Mucosa of descending colon (tissue), 3 donors: ENCODE measurements at places on chromosomes 3 and 15.
A peak's percentile ranks its signal among the peaks of the same experiment; 100 is the strongest.

GRCh38 chr3:141356046-141356445 lies 12.3 kb upstream of the ZBTB38 start:
- no peak for DNase-seq

- no peak for DNase-seq
Measured at GRCh38 chr15:44804298-44805046, 68.1 kb downstream of the TRIM69 start.

DNA sequence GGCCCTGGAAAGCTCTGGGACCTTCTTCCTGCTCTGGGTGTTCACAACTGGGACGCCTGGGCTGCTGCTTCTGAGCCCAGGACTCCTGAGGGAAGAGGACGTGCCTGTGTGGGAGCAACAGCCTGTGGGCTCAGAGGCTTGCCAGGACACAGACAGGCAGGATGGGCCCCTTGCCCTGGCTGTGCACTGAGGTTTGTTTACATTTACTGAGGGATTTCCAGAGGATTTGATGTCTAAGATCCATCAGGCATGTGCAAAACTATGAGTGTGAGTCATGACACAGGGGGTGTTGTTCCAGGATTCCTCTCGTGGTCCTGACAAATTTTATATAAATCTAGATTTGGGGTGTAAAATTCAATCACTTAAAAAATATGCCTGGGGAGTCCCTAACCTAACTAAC lies 10.6 kb downstream of the CCR9 start:
- DNase-seq: no peak

- no peak for DNase-seq
Measured at GRCh38 chr3:149330609-149331331, 2.7 kb downstream of the TM4SF18 start.

DNA sequence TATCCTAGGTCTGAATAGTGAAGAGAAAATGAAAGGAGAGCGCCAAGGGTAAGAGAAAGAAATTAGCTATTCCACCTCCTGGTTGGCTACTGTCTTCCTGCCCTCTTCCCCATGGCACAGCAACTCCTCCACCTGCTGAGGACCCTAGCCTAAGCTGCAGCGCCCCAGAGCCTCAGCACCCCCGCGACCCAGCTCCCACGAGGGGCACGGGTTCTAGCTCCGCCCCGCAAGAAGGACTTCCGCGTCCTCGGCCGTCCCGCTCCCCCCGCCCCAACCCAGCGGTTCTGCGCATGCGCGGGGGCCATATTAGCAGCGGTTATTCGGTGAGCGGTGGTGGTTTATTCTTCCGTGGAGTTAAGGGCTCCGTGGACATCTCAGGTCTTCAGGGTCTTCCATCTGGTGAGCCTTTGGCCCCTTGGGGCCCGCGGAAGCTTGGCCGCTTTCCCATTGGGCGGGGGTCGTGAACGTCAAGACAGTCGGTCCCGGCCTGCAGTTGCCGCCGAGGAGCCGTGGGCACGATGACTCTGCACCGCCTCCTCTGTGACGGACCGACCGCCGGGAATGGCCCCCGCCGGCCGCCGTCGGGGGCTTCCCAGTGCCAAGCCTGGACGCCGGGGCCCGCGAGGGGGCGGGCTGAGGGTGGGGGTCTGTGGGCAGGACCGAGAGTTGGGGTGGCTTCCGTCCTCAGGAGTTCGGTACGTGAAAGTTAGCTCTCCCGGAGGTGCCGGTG lies at the start of gene PSMA4:
Gene PSMA4, plus strand, starts transcription at position 304 of the 730 bp plus-strand sequence. CDS start 1,484 bp downstream, outside the sequence.
- DNase-seq: peak; percentile 96

GRCh38 chr3:185029086-185029485 lies 123.8 kb downstream of the C3orf70 start:
- no peak for DNase-seq
